ENCODE measurements at places on chromosomes 2 and 18.

GRCh38 chr18:21300035-21300907 is 58.2 kb downstream of the GREB1L start:
- H3K27ac ChIP-seq = no peak overlapping the region
- no peaks in the 10 kb centered on the region for H3K27me3 ChIP-seq
- no peak overlapping the region for H3K4me3 ChIP-seq
- H3K36me3 ChIP-seq = no peaks in the 10 kb centered on the region

GRCh38 chr18:8822643-8823042 is 117.3 kb downstream of the MTCL1 start:
- no peaks in the 10 kb centered on the region for H3K4me1 ChIP-seq
- no peak overlapping the region for H3K4me3 ChIP-seq
- no peak overlapping the region for H3K27ac ChIP-seq
- no peaks in the 10 kb centered on the region for H3K36me3 ChIP-seq
- DNase-seq = no peak

GRCh38 chr2:168208652-168209051 is 38.7 kb downstream of the STK39 start:
- peaks cover 15% of the 10 kb centered on the region for H3K4me1 ChIP-seq
- no peak overlapping the region for H3K4me3 ChIP-seq
- H3K27ac ChIP-seq = no peak overlapping the region
- DNase-seq = no peak
- no peaks in the 10 kb centered on the region for H3K36me3 ChIP-seq
- no peaks in the 10 kb centered on the region for H3K27me3 ChIP-seq

GRCh38 chr2:140157816-140158215 is 1377.6 kb upstream of the NXPH2 start:
- H3K27ac ChIP-seq = no peak overlapping the region
- no peak for DNase-seq
- H3K4me3 ChIP-seq = no peak overlapping the region
- no peaks in the 10 kb centered on the region for H3K36me3 ChIP-seq

Data from pancreas (tissue), 10 donors.